ENCODE measurements at places on chromosomes 6 and 20.

DNA sequence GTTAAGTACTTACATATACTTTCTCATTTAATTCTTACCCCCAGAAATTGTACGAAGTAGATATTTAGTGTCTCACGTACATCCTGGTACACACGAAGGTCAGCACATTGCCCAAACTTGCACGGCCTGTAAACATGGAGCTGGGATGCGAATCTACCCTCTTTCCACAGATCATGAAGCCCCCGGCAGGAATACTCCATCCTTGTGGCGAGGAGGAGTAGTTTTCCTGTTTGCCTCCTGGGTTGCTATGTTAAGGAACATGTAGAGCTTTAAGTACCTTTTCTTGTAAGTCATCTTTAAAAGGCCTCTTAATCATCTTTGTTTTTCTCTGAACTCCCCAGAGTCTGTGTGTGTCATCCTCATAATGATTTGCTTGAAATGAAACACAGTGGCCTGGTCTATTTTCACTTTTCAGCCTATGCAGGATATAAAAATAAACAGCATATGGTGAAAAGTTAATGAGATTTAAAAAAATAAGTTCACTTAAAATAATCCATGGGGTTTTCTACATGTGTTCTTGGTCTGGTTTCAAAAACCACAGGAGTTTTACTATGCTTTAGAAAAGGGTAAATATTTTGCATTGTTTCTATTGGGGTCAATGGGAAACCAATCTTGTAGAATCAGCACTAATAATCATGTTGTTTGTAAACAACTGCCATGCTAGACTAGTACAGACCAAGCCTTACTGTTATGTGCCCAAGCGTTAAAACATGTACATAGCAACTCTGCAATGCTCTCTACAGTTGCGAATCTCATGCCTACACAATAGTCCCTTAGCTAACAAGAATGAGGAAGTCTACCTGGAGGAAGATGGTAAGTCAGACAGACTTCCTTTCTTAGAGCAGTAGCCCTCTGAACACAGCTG is 9.3 kb upstream of the ARID1B start:
- no peak for DNase-seq

GRCh38 chr20:60092729-60093128 is 134.5 kb downstream of the CDH26 start:
- DNase-seq, result no peak

- DNase-seq, result no peak
These were observed 407.0 kb upstream of the SOX4 start for GRCh38 chr6:21186479-21187055.

GRCh38 chr20:23189854-23190253 is 103.7 kb upstream of the CD93 start:
- DNase-seq, result no peak

DNA sequence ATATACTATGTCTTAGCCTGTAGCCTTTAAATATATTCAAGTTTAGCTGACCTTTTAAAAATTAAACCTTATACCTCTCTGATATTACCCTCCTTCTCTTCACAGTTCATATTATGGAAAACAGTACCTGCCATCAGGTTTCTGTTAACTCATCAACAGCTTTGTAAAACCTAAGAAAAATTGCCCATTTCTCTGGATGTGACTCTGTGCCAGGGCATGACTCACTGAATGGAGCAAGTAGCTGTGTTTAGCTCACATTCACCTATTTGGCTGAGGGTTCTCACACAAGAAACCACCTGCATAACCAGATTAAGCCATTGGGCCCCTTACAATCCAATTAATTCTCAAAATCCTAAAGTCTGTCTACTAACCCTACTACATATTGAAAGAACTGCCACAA is 678.8 kb upstream of the MARCKS start:
- DNase-seq, result peak; percentile 44

DNA sequence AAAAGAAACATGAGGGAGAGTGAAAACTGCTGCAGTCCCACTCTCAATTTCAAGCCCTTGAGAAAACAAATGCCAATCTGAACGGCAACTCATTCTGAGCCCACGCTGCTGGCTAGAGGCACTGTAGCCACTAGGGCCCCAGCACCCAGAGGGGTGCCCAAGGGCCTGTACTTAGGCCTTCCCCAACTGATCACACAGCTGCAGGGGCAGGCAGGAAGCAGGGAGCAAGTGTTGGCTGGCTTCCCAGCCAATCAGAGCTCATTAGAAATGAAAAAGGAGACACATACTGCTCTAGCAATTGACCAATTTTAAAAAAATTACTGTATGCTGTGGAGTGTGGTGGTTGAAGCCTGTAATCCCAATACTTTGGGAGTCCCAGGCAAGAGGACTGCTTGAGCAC is 3.7 kb upstream of the BEND3 start:
- DNase-seq, result no peak

DNA sequence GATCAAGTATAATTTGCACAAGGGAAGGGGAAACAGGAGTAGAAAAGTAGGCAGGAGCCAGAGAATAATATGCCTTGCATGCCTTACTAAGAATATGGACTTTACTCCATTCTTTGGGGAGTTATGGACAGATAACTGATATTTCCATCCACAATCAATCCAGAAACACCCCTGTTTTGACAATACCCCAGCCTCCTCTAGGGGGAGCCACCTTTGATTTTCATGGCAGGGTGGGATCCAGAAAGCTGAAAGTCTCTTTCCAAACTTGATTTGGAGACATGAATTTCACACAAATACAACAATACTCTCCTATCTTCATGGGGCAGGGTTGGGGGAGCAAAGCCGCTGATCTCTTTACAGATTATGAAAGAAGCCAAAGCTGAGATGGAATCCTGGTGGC is 404.1 kb downstream of the FOXA2 start:
- no peak for DNase-seq

GRCh38 chr20:36342331-36343120 is 36.4 kb downstream of the DLGAP4 start:
- DNase-seq, result no peak

- no peak for DNase-seq
These were observed 314 bp downstream of the FARS2 start for GRCh38 chr6:5261545-5262109.

GRCh38 chr6:4136354-4136831 is 1.0 kb upstream of the ECI2 start:
- DNase-seq, result no peak

GRCh38 chr6:70289299-70289698 is 13.6 kb downstream of the COL9A1 start:
- no peak for DNase-seq

- DNase-seq, result no peak
These were observed 72.5 kb downstream of the PREP start for GRCh38 chr6:105330364-105330763.

DNA sequence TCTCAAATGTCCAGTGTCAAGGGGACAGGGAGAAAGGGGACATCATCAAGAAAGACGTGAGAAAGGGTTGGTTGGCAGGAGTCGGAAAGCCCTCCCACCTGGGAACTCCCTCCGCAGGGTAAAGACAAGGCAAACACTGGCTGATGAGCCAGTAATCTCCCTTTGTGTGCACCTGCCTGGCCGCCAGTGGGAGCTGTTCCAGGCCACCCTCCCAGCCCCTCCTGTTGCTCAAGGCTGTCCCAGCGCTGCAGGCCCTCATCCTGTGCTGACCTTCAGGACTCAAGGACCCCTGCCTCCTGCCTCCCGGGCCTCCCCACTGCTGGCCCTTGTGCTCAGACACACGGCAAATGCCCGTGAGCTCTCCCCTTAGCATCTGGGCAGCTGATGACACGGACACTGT is 7.4 kb downstream of the FRMD1 start:
- DNase-seq, result no peak

DNA sequence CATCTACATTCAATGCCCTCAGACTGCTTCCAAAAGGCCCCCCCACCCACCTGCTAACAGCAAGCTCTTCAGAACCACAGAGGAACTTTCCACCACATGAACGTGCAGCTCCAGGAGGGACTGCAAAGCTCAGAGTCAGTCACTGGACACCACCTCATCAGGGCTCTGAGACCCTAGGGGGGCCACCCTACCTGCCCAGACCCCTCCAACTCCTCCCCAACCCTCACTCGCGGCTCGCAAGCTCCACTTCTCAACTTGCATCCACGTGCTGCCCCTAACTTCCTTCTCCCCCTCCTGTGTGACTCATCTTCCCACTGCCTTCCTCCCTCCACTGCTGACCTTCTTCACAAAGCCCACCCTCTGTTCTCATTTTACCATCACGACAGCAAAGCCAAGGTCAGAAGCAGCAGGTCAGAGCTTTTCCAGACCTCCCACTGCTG is 6.5 kb downstream of the MBOAT1 start:
- no peak for DNase-seq

DNA sequence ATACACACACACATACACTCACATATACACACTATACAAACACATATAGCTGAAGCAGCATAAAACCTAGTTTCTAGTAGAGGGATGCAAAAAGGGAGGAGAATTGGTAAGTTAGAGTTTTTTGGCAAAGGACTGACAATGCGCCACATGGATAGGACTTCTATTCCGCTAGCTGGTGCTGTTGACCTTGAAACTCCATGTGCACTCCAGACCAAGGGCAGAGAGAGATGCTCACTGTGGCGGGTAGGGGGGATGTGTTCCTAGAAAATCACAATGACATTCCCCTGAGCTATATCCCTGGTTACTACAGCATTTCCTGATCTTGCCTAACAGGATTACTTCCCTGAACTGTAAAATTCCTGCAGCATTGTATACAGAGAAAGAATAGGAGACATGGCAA is 19.2 kb downstream of the MICA start:
- DNase-seq, result no peak

DNA sequence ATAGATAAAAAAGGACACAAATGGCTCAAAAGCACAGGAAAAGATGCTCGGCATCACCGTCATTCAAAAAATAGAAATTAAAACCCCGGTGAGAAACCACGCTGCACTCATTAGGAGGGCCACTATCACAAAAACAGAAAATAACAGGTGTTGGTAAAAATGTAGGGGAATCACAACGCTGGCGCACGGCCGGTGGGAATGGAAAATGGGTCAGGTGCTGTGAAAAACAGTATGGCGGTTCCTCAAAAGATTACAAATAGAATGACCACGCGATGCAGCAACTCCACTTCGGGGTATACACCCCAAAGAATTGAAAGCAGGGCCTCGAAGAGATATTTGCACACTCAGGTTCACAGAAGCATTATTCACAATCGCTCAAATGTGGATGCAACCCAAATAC is 28.3 kb downstream of the NPEPL1 start:
- no peak for DNase-seq

DNA sequence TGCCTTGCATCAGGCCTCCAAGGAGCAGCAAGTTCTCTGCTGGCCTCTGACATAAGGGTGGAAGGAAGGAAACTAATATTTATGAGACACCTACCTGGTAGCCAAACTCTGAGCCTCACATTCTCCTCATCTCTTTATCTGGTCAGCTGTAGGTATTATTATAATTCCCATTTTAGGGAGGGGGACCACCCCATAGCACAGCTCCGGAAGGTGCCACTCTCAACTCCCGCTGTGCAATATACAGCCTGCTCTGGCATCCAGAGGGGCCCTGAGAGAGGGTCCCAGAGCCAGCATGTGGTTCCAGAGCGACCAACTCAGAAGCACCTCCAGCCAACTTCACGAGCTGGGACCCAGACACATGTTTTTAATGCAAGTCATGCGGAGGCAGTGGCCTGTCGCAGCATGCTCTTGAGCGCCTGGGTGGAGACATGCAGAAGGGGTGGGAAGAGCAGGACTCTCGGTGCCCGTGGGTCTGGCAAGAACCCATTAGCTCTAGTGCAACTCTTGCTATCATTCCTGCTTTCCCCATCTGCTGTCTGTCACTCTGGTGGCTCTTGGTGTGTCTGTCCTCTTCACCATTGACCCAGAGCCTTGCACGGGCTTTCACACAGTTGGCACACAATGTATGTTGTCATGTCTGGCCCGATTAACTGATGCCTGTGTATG is 15.0 kb upstream of the MYMX start:
- DNase-seq, result no peak

GRCh38 chr20:48294196-48294595 is 508.9 kb upstream of the SULF2 start:
- DNase-seq, result peak; percentile 88

GRCh38 chr6:104431096-104431495 is 428.6 kb downstream of the HACE1 start:
- DNase-seq, result no peak

DNA sequence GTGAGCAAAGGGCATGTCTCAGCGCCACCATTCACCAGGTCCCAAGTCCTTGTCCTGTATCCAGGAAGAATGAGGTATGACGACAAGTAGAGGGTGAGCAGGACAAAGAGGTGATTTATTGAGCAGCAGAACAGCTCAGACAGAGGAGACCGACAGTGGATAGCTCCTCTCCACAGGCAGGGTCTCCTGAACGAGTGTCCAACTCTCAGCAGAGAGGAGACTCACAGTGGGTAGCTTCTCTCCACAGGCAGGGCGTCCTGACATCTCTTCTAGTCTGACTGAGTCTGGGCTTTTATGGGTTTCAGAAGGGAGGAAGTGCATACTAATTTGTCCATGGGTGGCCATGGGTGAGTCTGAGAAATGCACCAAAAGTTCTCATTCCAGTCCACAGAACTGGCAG is 204.7 kb downstream of the ANKRD60 start:
- DNase-seq, result no peak

DNA sequence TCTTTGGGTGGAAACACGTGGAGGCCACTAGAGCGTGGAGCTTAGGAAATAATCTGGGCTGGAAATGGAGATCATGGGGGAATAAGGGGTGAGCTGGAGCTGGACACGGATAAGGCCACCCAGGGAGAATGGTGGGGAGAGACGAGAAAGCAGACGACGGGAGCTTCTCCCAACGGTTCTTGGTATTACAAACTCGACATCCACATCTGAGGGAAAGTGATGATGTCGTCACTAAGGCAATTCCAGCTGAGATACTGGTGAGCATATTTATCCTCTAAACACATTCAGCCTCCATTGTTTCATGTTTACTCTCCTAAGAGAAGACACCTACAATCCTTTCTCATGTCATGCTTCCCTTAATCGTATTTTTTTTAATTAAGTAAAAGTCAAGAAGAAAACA is 50.2 kb upstream of the SNX9 start:
- DNase-seq, result no peak

DNA sequence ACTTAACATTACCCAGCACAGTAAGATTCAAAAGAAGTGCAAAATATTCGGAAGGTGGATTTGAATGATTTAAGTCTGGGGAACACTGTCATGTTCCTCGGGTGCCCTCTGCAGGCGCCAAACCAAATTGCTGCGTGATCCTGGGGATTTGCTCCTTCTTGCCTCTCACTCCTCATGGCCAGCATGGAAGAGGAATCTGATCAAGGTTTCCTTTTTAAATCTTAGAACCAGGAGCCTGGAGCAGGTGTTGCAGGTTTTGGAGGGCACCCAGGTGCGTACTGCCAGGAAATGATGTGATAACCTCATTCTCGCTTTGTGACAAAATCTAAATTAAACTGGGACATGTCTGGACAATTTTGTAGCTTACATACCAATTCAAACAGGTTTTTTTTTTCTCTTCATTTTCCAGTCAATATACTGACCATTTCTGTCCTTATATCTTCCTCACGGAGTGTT is 8.1 kb upstream of the PFDN4 start:
- peak; percentile 61 for DNase-seq

GRCh38 chr6:88349511-88349910 is 183.4 kb upstream of the CNR1 start:
- no peak for DNase-seq

GRCh38 chr6:145313041-145313855 is 422.1 kb downstream of the EPM2A start:
- no peak for DNase-seq
